ENCODE measurements at places on chromosomes 16 and 17.

DNA sequence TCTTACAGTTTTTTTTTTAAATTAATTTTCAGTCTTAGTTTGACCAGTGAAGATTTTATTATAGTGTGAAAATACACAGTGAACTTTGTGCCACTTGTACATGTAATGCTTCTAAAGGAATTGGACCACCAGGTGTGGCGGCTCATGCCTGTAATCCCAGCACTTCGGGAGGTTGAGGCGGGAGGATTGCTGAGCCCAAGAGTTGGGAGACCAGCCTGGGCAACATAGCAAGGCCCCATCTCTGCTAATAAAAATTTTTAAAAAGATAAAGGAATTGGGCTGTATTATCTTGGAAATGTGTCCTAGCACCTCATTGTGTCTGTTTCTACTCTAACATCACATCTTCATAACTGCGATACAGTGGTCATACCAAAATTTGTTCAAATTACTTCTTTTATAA lies 3.8 kb downstream of the IST1 start:
- DNase-seq = no peak

DNA sequence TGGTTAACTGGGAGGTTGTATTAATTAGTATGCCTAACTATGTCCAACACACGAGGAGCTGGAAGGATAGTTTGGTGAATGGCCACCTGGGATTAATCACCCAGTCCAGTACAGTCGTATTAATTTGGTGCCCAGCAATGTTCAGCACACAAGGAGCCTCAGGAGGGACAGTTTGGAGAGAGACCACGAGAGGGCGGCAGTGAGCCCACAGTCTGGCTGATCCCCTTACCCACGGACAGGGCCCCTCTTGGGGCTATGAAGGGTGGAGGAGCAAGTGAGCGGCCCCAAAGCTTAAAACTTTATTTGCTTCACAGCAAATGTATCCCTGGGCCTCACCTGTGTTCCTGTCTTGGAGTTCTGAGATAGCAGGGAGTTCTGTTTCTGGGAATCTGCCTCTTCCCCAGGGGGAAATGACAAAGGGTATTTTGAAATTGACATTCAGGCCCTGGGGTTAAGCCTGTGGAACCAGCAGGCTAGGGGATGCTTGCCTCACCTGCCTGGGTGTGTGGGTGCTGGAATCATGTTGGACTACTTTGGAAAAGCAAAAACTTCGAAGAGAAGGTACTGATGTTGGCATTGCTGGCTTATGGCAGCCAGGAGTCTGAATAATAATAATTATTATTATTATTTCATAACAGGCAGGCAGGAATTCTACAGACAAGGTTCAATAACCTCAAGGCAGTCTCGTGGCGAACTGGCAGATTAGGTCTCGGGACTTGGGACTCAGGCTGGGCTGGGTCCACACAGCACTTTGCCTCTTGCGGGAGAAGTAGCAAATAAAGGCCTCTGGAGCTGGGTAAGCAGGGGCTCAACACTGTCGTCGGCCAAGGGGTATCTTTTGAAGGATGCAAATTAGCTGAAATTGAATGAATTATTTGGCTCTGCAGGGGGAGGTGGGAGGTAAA lies 227.6 kb upstream of the ASIC2 start:
- no peak for DNase-seq

DNA sequence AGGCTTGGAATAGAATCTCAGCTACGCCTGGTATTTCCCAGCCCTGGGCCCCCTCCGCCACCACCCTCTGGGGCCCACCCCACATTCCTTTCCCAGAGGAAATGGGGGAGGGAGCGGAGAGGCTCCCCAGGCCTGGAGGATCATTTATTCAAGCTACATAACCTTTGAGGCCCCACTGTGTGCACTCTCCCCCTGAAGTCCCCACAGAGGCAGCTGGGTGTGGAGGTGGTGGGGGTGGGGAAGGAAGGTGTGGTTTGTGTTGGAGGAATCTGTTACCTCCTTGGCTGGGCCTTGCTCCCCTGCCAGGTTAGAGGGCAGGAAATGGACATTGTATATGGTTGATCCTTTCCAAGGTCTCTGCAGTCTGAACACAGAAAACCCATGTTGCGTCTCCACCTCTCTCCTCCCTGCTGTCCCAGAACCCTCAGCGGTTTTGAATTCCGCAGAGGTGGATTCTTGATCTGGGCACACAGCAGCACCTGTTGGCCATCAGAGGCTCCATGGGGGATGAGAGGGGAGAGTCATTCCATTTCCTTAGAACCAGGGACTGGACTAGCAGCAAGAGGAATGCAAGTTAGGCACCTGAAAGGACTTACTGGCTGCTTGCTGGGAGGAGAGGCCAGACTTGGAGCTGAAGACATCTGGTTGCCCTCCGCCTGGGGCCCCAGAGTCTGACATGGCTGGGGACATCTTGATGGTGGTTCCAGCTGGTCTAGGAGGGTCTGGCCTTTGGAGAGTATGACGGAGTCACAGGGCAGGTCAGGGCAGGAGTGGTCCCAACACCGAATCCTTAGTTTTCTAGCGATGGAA lies 23.0 kb downstream of the ARHGAP23 start:
- no peak for DNase-seq

- DNase-seq = no peak
Measured at GRCh38 chr17:82865274-82865673, 25.5 kb upstream of the ZNF750 start.

- no peak for DNase-seq
Measured at GRCh38 chr16:57196753-57197152, 10.6 kb downstream of the RSPRY1 start.

GRCh38 chr17:50318501-50319285 lies 27.2 kb upstream of the XYLT2 start:
- DNase-seq = no peak

GRCh38 chr16:56824331-56824730 lies 40.7 kb upstream of the SLC12A3 start:
- no peak for DNase-seq

GRCh38 chr17:80045703-80046102 lies 9.3 kb downstream of the CCDC40 start:
- no peak for DNase-seq

DNA sequence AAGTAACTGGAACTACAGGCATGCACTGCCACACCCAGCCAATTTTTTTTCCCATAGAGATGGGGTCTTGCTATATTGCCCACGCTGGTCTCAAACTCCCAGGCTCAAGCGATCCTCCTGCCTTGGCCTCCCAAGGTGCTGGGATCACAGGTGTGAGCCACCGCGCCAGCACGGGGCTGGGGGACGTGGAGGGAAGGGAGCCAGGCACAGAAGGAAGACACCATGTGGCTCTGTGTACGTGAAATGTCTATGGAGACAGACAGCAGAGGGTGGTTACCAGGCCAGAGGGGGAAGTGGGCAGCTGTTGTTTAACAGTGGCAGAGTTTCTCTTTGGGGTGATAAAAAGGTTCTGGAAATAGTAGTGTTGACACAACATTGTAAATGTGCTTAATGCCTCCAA lies 4.6 kb upstream of the PIEZO1 start:
- no peak for DNase-seq

DNA sequence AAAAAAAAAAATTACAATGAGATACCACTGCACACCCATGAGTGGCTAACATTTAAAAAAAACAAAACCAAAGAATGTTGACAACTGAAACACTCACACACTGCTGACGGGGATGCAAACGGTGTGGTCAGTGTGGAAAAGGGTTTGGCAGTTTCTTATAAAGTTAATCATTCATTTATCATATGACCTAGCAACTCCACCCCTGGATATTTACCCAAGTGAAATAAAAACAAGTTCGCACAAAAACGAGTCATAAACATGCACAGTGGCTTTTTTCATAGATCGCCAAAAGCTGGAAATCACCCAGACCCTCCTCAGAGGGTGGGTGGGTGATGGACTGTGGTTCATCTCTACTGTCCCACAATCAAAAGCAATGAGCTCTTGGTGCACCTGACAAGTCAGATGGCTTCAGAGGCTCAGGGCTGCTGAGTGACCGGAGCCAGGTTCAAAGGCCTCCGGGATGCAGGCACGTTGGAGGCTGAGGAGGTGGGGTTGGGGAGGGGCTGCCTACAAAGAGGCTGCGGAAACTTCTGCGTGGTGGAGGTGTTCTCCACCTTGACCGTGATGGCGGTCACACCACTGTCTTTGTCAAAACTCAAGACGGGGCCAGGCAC lies 14.2 kb downstream of the RAB40B start:
- no peak for DNase-seq

DNA sequence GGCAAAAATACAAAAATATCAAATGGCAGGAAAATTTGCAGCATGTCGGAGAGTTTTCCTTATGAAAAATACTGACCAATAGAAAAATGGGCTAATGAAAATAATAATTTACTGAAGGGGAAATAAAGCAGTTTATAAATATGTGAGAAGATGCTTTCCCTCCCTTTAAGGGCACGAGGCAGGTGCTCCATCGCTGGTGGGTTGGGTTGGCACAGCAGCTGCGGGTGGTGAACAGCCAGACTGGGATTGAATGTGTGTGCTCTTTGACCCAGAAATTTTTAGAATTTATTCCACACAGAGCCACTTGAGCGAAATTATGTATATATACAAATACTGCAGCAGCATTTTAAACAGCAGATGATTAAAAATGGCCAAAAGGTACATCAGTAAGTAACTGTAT lies 109.1 kb upstream of the ZNF750 start:
- no peak for DNase-seq

GRCh38 chr17:39277110-39277509 lies 51.4 kb upstream of the STAC2 start:
- DNase-seq = no peak

DNA sequence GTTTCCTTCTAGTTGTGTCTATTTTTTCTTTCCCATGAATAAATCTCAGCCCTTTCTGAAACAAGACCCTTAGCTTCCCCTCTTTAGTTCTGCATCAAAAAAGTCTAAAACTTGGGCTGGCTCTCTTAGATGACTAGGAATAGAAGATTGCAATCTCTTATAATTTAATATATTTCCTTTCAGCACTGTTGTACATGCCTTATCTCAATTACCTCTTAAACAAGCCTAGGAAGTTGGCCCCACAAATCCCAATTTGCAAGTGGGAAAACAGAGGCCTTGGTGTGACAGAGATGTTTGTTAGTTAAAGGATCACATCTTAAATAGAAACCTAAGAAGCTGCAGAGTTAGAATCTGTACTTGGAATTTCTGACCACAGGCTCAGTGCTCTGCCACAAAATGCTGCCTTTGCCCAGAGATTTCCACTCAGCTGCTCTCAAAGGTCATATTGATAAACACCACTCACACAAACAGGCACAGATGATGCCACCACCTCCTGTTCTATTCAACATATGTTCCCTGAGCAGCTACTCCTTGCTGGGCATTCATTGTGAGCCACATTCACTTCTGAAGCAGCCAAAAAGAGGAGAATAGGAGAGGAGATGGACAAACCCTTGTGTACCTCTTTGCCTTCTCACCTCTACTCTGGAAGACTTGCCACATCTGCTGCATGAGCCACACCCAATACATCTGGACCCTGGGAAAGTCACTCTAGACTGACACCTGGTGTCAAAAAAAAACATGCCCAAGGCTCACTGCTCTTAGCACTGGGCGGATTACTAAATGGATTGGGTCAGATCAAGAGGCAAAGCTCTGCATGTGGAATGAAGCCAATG lies 5.5 kb downstream of the CCDC182 start:
- DNase-seq = no peak

DNA sequence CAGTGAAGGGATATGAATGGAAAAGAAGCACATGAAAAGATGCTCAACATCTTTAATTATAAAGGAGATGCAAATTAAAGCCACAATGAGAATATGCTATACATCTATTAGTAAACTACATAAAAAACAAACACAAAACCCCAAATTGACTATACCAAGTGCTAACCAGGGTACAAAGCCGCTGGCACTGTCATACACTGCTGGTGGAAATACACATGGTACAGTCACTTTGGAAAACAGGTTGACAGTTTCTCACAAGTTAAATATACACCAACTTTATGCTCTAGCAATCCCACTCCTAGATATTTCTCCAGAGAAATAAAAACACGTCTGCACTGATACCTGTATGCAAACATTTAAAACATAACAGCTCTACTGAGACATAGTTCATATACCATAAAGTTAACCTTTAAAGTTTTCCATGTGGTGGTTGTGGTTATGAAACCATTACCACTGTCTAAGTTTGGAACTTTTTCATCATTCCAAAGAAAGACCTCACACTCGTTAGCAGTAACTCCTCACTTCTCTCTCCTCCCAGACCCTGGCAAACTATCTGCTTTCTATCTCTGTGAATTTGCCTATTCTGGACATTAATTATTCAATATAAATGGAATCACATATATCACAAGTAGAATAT lies 42.7 kb downstream of the ADGRG5 start:
- no peak for DNase-seq

DNA sequence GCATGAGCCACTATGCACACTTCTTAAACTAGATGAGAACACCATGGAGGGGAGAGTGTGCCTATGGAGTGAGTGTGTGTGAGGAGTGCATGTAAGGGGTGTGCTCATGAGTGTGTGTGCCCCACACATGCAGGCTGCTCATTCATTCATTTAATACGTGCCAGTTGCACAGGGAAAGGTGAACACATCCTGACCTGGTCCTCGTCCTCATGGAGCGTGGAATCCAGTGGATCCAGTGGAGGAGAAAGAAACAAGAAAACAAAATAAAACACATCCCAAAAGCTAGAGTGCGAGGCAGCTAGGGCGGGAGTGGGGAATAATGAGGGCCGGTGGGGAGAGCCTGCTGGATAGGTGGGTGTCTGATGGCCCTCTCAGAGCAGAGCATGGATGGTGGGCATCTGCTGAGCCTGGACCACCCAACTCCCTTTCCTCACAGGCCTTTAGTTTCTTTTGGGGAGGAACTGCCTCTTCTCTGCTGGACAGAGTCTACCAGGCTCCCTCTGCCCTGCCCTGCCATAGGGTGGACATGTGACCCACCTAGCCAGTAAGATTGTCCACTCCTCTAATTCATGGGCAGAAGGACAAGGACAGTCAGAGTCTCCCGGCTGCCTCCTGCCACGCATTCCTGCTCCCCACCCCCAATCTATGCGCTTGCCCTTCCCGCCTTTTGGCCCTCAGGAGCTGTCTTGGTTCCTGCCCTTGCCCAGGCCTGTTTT lies 204.3 kb downstream of the RAB11FIP4 start:
- no peak for DNase-seq

DNA sequence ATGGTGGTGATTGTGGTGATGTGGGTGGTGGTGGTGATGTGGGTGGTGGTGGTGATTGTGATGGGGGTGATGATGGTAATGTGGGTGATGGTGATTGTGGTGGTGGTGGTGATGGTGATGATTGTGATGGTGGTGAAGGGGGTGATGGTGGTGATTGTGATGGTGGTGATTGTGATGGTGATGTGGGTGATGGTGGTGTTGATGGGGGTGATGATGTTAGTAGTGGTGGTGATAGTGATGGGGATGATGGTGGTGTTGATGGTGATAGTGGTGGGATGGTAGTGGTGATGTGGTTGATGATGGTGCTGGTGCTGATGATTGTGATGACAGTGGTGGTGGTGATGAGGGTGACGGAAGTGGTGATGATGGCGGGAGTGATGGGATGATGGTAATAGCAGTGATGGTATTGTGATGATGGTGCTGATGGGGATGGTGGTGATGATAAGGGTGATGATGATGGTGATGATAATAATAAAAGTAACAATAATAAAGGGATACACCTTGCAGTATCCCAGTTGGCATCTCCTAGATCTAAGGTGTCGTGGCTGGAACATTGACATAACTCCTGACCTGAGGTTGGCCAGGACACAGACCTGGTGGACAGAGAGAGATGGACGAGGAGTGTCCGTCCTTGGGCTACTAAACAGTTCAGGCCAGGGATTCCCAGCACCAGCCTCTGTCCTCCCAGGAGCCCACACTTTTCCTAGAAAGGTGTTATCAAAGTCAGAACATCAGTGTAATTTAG lies 344.5 kb downstream of the SEC14L1 start:
- DNase-seq = no peak

GRCh38 chr16:70390774-70391173 lies 44.1 kb downstream of the DDX19A start:
- no peak for DNase-seq
